ENCODE measurements at places on chromosomes 2 and 18.

DNA sequence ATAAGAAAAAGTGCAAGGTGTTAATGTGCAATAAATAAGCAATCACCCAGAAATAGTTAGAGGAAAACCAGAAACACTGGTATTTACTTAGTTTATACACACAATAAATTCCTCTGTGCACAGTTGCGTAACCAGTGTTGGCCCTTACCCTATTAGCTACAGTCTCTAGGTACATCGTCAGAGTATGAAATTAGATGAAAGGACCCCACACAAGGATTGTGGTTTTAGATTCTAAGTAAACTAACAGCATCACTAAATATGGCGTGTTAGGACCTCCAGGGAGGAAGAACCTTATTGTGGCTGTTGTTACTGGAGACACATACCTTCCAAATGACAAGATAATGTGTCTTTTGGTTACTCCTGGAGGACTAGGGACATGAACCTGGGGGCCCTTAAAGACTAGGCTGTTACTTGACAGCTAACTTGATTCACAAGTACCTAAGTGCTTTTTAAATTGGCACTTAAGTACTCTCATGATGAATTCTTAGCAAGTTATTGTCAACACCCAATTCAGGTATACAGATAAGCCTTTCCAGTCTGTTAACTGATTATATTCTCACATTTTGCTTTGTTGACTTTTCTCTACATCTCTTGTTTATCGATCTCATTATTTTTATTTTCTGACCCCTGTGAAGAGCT is 115.3 kb downstream of the FEZ2 start:
- no peak for ATAC-seq

- no peak for ATAC-seq
These were observed 398.4 kb upstream of the CWC22 start for GRCh38 chr2:180405520-180405919.

- no peak for ATAC-seq
These were observed 10.4 kb upstream of the KCNE4 start for GRCh38 chr2:223041527-223042109.

- no peak for ATAC-seq
These were observed 116.5 kb upstream of the MCFD2 start for GRCh38 chr2:47031909-47032668.

DNA sequence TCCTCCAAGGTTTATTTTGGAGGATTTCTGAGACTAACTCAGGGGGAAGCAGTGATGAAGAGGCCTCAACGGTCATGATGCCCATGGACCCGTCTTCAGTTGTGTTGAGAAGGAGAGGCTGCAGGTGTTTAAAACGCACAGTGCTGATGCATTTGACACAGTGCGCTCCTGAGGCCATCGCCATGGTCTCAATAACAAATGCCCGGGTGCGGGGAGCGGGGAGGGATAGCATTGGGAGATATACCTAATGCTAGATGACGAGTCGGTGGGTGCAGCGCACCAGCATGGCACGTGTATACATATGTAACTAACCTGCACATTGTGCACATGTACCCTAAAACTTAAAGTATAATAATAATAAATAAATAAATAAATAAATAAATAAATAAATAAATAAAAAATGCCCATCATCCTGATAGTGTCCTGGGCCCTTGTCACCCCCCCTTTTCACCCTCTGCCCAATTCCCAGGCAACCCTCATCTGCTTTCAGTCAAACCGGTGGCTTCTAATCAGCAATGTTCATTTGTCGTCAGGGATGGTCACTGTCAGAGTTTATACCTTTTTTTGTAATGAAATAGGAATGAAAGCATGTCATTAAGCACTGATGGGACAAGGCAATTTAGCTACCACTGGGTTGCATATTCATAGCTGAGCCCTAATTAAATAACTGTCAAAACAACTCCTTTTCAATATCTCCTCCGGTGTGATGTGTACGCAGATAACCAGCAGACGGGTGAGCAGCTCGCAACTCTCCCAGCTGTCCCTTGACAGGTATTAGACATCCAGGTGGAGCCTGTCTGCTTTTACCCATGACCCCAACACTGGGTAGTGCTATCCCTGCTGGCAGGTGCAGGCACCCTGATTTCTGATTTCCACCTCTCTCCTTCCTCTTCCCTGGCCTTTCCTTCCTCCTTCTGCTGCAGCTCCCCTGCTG is 95.9 kb downstream of the KCNF1 start:
- ATAC-seq, result no peak

DNA sequence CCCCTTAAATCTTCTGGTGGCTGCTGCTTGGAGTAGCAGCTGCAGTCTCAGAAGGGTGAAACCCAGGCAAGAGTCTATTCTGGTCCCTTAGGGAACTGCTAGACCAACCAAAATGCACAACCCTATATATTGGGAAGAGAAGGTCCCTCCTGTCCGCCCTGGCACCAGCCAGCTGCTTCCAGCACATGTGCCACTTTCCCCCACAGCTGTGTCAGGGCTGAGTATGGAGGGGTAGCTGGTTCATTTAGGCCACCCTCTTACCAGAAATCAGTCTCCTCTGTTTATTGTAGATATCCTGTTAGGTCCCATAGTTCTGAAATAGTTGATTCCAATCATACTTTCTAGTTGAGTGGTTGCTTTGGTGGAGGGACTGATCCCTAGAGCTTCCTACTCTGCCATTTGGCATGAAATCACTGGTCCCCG is 68.9 kb downstream of the BIRC6 start:
- ATAC-seq, result no peak

DNA sequence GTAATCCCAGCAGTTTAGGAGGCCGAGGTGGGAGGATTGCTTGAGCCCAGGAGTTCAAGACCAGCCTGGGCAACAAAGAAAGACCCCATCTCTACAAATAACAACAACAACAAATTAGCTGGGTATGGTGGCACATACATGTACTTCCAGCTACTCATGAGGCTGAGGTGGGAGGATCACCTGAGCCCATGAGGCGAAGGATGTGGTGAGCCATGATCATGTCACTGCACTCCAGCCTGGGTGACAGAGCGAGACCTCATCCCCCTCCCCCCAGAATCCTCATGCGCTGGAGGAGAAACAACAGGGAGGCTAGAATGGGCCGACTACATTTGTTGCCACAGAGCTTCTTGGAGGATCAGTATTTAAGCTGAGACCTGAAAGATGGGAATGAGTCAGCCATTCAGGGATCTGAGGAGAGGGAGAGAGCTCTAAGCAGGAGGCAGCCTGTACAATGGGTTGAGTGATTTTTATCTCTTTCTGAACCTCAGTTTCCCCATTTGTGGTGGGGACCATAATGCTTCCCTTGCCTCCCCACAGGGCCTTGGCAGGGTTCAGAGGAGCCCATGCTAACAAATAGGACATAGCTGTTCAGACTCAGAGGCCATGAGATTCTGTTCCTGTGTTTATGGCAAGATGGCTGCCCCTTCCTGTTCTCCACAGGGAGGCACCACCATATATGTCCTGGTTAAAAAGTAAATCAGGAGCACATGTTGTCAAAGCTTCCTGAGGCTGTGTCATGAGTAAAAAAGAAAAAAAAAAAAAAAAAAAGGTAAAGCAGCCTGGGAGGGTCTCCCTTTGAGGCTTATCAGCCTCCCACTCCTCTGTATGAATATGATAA is 131.4 kb upstream of the HAAO start:
- ATAC-seq, result no peak

- no peak for ATAC-seq
These were observed 56.9 kb upstream of the CCDC141 start for GRCh38 chr2:179106676-179107428.

GRCh38 chr2:23286758-23287704 is 97.9 kb upstream of the KLHL29 start:
- ATAC-seq, result no peak

GRCh38 chr2:207226671-207227061 is 60.9 kb upstream of the KLF7 start:
- no peak for ATAC-seq

DNA sequence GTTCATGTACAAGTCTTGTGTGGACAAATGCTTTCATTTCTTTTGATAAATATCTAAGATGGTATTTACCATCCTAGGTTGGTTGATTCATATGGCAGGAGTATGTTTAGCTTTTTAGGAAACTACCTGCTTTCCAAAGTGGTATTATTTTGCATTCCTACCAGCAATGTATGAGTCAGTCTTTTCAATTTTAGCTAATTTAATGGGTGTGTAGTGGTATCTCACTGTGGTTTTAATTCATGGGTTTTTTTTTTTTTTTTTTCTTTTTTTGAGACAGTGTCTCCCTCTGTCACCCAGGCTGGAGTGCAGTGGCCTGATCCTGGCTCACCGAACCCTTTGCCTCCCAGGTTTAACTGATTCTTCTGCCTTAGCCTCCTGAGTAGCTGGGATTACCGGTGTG is 4.2 kb downstream of the ZNF512 start:
- ATAC-seq, result no peak

DNA sequence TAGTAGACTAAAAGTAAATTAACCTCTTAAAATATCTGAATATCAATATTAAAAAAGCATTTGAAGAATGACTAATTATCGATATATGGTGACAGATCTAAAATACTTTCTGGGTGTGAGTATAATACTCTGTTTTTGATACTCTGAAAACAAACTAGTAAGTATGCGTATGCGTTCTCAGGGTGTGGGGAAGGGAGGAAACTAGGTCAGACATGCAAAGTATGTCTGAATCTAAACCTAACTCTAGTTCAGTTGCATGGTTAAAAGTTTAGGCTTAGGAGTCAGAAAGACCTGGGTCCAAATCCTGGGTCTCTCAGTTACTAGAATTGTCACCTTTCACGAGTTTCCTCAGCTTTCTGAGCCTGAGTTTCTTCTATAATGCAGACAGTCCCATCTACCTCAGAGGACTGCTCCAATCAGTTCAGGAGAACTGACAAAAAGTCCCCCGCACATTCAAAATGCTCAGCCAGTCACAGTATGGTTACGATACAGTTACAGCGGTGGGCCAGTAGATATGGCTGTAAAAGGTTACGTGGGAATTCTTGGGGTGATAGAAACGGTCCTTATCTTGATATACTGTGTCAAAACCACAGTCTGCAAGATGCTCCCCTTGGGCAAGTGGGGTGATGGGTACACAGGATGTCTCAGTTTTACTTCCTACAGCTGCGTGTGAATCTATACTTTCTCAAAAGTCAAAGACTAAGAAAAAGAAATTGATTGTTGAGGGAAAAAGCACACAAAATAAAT is 29.2 kb downstream of the UNC50 start:
- peak; percentile 91 for ATAC-seq

DNA sequence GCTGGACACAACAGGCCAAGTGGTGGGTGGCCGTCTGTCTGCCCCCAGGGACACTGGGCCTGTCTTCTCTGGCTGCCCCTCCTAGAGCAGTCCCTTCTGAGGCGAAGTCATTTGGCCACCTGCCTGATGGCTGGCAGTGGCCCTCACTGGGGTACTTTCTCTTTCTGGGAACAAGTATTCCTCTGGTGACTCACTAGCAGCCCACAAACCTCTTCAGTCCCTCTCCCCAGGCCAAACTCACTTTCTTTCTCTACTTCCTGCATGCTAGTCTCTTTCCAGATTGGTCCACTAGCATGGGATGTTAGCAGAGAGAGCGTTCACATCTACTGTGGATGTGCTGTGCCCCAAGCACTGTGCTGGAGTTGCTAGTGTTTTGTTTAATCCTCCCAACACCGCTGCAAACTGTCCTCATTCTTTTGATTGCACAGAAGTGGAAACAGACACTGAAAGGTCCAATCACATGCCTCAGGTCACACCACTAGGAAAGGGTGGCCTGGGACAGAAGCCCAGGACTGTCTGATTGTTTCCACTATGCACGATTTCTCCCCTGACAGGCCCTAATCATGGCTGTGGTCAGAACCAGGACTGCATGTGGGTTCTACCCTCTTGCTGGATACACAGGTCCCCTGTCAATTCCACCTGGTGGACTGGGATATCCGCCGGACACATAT is 5.2 kb downstream of the DYSF start:
- ATAC-seq, result no peak

DNA sequence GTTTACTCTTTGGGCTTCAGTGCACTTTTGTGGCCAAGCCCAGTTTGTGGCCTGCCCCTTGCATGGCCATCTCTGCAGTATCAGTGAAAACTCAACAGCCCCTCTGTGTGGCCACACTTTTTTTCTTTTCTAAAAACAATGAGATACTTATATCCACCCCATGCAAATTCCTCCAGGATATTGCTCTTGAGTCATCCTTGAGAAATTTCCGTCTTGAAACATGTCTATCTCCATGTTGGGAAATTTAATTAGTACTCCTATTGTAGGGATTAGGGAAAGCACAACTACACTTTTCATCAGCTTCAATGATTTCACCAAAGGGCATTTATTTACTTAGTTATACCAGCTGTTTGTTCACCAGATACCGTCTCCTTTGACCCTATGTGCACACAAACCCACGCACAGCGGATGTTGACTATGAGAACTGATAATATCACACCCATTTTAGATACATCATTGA is 993.1 kb downstream of the TSN start:
- no peak for ATAC-seq

DNA sequence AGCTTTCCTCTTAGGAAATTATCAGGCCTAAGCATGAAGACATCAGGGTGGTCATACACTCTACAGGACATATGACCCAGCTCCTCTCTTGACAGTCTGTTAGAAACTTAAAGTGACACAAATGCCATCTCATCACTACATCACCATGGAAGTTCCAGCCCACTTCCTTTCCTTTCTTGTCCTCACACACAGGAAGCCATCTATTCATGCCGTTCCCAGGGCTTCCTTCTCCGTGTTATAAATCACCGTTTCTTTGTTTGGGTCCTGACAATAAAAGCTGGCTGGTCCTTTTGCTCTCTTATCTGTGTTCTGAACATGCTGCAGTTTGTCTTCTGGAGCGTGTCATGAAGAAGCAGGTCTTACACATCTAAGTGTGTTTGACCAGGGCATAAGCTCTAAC is 692.1 kb upstream of the CELF4 start:
- no peak for ATAC-seq

DNA sequence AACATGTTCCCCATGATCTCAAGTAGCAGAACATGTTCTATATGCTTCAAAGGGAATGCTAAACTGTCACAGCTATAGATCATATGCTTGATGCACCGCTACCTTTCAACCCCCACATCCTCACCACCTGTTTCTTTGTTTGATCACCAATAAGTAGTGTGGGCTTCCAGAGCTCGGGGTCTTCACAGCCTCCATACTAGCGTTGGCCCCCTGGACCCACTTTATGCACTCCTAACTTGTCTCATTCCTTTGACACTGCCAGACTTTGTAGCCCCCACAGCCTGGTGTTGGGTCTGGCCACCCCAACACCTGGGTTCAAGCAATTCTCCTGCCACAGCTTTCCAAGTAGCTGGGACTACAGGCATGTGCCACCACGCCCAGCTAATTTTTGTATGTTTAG is 11.6 kb upstream of the RBM44 start:
- ATAC-seq, result no peak

GRCh38 chr18:50410894-50411293 is 36.0 kb downstream of the SKA1 start:
- no peak for ATAC-seq

DNA sequence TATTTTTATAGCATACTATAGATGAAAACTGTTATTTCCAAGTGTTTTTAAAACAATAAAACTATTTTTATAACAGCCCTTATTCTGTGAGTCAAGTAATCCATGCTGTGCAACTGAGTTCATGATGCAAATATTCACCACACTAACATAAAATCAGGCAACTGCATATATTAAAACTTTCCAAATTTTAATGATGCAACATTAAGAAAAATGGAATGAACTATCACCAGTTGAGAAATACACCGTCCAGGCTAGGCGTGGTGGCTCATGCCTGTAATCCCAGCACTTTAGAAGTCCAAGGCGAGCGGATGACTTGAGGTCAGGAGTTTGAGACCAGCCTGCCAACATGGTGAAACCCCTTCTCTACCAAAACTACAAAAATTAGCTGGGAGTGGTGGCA is 114.5 kb downstream of the CDH2 start:
- ATAC-seq, result no peak

- no peak for ATAC-seq
These were observed 91.6 kb downstream of the RHOB start for GRCh38 chr2:20538308-20539132.

GRCh38 chr18:70288171-70288850 is 534 bp upstream of the SOCS6 start:
- no peak for ATAC-seq

Data from stimulated activated memory B cell treated with anti-CD40 and anti-IgM and Interleukin-4, amounts not matched to agents 10 μg/mL and 1 μg/mL and 100 μg/mL, for 72 hours (primary cell).